Stimulated activated CD8-positive, alpha-beta memory T cell treated with anti-CD3 and anti-CD28 coated beads, Interleukin-7, amount 100 ng/mL, for 1 hour (primary cell): ENCODE measurements at places on chromosomes 5 and 9.

GRCh38 chr9:129289131-129289731, 111.2 kb upstream of the IER5L start:
- DNase-seq, result no peak

GRCh38 chr5:84372066-84372695, 12.5 kb downstream of the EDIL3 start:
- no peak for DNase-seq

DNA sequence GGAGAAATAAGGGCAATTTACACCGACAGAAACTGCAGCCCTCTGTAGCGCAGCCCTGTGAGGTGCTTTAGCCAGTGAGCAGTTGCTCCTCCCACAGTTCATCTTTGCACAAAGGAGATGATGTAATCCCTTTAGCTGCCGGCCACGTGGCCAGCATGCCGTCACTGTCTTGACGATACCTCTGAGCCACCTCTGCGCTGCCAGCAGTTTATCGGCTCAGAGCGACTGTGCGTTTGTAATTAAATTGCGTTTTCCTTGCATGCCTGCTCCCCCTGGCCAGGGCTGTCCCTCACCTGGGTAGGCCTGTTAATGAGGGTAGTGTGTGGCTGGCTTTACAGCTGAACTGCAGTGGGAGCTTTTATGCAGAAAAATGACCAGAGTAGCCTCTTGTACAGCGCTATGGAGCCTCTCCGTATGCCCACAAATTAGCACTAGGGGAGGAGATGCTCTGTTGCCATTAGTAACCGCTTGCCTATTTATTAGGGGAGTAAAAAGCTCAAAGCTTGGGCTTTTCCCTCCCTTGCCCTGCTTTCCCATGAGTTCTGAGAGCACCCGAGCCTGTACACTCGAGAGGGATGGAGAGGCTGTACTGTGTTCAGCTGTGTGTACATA, 107.0 kb downstream of the TRIO start:
- no peak for DNase-seq

DNA sequence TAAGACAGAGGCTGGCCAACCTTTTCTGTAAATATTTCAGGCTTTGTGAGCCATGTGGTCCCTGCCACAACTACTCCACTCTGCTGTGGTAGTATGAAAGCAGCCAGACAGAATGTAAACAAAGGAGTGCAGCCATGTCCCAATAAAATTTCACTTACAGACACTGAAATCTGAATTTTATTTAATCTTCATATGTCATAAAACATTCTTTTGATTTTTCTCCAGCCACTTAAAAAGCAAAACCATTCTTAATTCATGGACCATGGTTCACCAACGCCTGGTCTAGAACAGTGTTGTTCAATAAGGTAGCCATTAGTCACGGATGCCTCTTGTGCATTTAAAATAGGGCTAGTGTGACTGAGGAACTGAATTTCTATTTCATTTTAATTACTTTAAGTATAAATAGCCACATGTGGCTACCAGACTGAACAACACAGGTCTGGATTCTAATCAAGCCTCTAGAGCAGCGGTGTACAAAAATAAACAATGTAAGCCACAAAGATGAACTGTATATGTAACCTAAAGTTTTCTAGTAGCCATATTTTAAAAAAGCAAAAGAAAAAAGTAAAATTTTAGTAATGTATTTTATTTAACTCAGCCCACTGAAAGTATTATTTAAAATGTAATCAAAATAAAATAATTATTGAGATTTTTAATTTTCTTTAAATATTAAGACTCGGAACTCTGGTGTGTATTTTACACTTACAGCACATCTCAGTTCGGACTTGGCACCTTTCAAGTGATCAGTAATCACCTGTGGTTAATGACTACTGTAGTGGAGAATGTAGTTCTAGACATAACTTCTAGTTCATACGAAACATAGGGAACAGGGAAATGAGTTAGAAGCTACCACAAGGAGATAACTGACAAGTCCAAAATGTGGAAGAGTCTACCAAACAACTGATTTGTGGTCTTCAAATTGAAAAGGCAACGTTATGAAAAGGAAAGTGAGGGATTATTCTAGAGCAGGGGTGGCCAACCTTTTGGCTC, 14.3 kb downstream of the GEMIN5 start:
- no peak for DNase-seq

DNA sequence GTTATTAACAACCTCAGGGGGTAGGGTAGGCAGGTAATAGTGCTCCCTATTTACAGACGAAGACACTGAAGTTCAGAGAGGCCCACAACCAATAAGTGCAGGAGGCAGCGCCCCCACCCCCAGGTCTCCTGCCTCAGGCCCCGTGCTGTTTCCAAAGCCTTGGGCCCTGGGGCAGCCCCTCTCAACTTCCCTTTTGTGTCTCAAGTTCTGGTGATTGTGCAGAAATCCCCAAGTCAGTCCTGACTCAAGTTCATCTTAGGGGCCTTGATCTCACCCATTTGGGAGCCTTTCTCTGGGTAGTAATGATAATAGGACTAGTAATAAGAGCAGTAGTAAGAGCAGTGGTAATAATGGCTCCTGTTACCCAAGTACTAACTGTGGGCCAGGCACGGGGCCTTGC, 35.5 kb upstream of the ASS1 start:
- DNase-seq, result no peak

DNA sequence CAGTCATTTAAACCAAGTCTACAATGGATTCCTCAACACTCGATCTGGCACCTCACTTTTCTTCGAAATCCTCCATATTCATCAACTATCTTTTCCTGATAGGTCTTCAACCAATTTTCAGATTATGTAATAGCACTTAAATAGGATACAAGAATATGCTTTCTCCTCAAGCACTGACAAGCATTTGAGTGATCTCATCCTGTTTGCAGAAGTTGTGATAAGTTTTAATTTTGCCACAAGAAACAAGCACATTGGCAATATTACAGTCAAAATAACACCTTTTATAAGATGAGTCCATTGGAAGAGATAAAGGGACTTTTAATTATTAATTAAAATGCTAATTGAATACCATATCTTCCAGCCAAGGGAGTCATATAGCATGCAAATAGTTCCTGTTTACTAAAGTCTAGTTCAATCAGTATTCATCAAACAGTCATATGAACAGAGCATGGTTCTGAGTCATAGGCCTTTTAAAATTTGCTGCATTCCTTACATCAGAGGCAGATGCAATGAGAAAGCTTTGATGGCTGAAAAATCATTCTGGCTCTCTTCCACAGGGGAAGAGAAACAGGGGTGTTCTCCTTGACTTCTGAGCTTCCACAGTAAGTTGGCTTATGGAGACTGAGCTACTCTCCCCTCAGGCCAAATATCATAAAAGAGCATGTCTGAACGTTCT, 32.7 kb upstream of the ZCCHC9 start:
- DNase-seq, result no peak

- DNase-seq, result no peak
Measured at GRCh38 chr5:35832762-35833161, 23.9 kb upstream of the IL7R start.
